Hippocampal formation (tissue), 2 donors: ENCODE measurements at places on chromosomes 6 and 20.

- DNase-seq: no peak
Observed at GRCh38 chr6:82408952-82409431, 45.4 kb downstream of the TPBG start.

DNA sequence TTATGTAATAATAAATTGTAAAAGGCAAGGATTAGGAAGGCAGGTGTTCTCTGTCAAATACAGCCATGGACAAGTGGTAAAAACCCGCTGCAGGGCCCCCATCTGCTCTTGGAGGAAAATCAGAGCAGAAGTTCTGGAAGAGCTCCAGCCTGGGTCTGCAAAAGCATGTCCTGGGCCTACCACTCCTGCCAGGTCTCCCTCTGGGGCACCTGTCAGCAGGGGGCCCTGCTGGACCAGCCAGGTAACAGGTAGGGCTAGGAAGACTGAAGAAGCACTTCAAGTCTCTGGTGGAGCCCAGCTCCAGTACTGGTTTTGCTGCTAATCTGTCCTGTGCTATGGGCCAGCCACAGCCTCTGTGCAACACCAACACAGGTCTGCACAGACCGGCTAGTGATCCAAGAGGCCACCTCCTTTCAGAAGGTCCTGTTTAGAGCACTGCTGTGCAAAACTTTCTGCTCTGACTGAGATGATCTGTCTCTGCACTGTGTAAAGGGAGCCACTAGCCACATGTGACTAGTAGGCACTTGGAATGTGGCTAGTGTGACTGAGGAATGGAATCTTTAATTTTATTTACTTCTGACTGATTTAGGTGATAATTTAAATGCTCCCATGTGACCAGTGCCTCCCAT, 30.2 kb downstream of the RRBP1 start:
- DNase-seq: no peak

DNA sequence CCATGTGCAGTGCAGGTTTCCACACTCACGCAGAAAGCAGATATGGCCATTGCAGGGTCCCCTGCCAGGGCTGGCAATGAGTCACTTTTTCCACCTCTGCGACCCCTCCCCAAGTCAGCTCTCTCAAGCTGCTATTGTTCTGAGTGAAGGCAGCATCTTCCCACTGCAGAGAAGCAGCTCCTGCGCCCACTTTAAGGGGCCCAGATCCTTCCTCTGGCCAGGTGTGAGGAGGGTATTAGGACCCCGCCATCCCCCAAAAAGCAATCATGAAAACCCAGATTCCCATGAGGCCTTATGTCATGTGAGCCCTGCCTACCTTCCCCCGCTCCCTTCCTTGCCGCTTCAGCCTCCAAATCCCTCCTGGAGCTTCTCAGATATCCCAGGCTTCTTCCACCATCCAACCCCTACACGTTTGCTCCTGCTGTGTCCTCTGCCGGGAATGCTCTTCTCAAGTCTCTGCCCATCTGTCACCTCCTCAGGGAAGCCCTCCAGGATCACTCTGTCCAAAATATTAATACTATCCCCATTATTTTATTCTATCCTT, 220.3 kb downstream of the NFATC2 start:
- DNase-seq: no peak

DNA sequence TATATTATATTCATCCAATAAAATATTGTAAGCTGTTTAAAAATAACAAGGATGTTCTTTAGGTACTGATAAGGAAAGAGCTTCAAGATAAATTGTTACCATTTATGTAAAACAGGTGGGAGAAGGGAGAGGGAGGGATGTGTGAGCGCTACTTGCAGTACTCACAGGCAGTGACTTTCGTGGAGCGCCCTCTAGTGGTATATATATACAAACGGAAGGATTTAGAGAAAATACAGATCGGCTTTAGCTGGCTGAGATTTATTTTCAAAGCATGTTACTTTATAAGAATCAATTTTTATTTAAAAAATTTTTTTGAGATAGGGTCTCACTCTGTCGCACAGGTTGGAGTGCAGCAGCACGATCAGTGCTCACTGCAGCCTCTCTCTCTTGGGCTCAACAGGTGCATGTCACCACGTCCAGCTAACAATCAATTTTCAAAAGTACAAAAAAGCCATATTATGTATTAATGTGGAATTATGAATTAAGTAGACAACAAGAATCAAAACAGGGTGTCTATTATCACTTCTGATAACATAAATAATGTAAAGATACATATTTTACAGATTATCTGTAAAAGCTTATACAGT, 3.3 kb upstream of the MOG start:
- peak; percentile 27 for DNase-seq

GRCh38 chr20:32368925-32369324, 10.8 kb downstream of the ASXL1 start:
- no peak for DNase-seq

GRCh38 chr6:22095836-22096235, 201.0 kb downstream of the PRL start:
- no peak for DNase-seq

DNA sequence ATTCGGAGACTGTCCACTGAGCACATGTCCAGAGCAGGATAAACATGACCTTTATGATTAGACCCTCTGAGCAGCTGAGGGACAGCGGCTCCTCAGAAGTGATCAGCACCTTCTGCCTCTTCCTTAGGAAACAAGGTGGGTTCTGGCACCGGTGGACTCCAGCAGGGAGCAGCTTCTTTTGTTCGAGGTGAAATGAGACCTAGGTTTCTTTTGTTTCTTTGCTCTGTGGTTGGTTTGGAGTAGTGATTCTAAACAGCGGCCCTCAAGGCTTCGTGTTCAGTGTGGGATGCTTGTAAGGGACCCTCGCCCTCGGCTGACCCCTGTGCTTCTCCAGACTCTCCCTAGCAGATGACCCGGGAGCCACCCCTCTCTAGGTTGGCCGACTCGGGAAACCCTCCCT, 14.6 kb upstream of the FRMD1 start:
- DNase-seq: no peak

DNA sequence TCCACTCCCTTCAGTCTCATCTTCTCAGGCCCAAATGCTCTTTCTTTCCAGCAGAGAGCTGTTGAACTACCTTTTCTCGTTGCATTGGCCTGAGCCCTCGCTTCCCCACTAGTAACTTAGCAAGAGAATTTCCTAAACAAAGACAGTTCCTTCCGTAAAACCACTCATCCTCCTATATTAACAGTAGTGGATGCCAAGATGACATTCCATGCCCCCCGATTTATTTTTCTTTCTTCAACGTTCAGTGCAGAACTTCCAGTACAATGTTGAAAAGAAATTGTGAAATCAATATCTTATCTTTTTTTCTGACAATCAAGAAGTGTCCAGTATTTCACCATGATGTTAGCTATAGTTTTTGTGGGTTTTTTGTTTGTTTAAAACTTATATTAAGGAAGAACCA, 45.8 kb downstream of the SOX4 start:
- no peak for DNase-seq

DNA sequence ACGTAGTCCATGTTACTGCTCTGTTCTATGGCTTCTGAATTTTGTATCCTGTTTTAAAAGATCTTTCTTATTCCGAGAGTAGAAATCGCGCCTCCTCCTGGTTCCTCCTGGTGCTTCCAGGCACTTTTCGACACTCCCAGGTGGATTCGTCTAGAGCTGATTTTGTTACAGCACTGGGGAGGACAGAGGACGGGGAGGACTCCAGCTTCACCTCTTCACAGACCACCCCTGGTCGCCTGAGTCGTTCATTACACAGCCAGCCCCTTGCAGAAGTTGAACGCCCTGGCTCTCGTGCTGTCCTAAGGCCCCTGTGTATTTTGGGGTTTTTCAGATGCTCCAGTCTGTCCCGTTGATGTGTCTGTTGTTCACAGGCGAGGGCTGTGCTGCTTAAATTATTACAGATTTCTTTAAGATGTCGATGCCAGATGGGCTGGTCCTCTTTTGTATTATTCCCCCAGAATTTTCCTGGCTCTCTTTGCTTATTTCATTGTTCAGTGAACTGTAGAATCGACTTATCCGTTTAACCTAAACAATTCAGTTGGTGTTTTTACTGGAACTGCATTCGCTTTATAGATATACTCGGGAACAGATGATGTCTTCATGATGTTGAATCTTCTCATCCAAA, 30.5 kb downstream of the COL20A1 start:
- no peak for DNase-seq

DNA sequence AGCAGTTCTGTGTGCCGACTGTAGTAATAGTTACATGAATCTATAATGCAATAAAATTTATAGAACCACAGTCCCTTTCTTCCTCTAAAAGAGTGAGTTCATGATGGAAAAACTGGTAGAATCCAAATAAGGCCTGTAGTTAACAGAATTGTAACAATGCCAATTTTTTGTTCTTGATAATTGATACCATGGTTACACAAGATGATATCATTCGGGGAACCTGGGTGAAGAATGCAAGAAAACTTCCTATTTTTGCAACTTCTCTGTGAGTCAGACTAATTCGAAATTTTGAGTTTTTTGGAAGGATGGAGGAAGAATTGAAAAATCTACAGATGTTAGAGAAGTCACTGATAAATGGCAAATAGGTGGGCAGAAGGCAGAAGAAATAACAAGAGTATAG, 381.8 kb downstream of the CDKAL1 start:
- DNase-seq: no peak

- no peak for DNase-seq
Observed at GRCh38 chr20:13291157-13291556, 70.1 kb downstream of the ISM1 start.

DNA sequence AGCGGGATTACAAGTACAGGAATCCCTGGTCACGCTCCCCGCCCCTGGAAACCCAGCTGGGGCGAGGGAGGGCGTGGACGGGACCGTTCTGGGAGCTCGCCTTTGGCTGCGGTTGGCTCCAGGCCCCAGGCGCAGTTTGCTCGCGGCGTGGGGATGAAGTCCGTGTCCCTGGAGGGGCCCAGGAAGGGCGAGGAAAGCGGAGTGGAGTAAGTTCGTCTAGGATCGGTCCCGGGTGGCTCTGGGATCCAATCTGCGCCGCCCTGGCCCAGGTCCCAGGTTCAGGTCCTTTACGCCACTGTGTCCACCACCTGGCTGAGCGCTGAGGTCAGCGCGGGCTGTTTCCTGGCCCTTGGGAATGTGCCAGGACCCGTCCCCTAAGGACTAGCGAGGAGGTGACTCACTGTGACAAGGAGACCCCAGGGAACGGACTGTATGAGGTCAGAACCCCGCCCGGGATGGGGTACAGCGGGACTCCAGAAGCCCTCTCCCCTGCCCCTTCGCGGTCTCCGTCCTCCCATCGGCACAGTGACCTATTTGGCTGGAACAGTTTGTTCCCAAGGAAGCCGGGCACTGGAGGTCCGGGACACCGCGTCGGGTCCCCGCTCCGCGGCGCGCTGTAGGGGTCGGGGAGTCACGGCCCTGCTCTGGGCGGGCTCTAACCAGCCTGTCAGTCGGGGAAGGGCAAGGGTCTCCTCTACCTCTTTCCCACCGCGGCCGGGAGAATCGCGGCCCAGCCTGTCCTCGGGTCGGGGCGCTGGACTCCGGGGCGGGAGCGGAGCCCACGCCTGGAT, 724 bp downstream of the CDKN1A start:
- no peak for DNase-seq

DNA sequence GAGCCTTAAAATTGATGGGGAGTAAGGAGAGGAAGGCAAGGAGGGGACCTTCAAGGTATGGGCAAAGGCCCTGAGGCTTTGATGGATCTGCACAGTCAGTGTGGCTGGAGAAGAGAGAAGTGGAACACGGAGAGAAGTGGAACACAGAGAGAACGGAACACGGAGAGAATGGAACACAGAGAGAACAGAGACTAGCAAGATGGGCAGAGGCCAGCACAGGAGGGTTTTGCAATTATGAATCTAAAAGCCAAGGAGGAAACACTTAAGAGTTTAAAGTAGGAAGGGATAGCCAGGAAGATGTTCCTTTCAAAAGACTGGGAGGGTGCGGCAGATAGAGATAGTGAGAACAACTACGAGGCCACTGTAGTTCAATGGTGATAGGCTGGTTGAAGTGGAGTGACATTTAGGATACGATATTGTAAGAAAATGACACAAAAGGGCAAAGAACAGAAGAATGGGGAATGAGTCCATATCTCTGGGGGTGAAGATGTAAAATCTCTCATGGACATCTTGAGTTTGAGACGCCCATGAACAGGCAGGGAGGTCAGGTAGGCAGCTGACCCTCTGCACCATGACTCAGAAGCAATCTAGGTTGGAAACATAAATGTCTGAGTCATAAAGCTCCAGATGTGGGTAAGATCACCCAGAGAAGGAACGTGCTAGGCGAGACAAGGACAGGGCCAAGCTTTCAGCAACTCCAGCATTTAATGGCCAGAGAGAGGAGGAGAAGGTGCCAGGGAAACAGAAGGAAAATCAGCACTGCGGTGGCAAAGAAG, 25.4 kb downstream of the ZMYND8 start:
- DNase-seq: no peak

DNA sequence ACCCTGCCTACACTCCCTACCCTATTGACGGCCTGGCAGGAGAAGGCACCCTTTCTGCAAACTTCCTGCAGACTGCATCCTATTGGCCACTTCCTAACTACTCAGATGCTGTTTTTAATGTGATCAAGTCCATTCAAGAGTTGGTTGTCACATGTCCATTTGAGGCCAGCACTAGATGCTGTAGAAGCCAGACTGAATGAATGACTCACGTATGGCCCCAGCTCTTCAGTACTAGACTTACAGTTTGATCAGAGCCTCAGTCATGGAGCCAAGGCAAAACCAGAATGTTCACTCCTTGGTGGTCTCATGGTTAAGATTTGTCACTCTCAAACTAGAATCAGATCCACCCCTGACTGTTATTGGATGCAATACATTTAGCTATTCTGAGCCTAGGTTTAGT, 101.7 kb downstream of the OPRM1 start:
- no peak for DNase-seq

- no peak for DNase-seq
Observed at GRCh38 chr6:118017301-118017848, 110.3 kb downstream of the SLC35F1 start.

DNA sequence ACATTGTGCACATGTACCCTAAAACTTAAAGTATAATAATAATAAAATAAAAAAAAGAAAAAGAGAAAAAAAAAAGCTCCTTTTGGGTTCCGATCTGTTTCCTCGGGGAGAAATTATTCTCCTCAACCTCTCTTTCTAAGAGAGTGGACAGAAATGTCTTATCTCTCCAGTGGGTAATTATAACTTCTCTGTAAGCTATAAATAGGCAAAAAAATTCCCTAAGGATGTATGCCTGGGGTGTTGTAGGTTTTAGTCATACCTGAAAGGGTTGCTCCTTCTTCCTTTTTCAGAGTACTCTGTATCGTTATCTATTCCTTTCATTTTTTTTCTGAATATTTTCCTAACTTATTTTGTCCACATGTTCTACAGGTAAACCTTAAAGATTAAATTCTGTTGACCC, 169.7 kb upstream of the PTPRK start:
- no peak for DNase-seq

- DNase-seq: no peak
Observed at GRCh38 chr20:49516916-49517804, 34.7 kb upstream of the KCNB1 start.

DNA sequence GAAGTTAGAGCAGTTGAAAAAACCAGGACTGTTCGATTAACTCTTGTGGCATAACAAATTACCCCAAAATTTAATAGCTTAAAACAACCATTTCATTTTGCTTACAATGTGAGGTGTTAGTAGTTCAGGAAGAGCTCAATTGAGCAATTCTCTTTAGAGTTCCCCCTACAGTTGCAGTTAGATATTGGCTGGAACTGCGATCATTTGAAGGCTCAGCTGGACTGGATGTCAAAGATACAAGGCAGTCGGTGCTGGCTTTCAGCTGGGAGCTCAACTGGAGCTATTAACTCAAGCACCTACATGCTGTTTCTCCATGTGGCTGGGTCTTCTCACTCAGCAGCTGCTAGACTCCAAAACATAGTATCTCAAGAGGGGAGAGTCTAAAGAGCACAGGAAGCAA, 96.0 kb upstream of the LOC128125822 start:
- DNase-seq: no peak

GRCh38 chr20:61830991-61831390, 234.7 kb downstream of the TAF4 start:
- no peak for DNase-seq
